ENCODE measurements at places on chromosomes 3 and 15.

DNA sequence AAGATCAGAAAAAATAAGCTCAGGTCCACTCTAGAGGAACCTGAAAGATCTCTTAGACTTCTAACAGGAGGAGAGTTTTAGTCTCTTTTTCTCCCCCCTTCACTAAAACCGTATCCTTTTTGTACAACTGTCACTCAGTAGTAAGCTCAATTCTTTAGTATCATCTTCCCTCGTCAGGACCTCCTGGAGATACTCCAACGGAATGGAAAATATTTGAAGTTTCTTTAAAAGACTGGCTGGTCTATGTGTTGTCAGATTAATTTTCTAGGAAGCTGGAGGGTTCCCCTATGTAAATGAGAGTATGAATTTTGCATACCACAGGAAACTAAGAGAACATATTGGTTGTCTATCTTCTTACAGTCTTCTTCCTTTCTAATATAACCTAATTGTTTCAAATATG lies 747.7 kb upstream of the CBLB start:
- DNase-seq: no peak

DNA sequence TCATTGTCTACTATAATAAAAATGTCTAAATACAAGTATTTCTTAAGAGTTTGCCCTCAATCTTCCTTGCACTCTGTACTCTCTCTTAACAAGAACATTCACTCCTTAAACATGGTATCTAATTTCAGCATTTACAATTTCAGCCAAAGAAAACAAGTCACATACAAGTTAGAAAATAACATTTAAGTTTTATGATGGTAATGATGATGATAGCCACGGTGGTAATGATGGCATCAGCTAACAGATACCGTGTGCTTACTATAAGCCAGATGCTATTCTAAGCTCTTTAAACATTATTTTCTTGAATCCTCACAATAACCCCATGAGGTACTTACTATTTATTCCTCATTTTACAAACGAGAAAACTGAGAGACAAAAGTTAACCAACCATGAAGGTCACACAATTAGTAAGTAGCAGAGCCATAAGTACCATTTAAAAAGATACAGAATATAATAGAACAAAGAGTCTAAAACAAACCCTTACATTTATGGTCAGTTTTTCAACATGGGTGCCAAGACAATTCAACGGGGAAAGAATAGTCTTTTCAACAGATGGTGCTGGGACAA lies 7.4 kb downstream of the SPICE1 start:
- DNase-seq: no peak

DNA sequence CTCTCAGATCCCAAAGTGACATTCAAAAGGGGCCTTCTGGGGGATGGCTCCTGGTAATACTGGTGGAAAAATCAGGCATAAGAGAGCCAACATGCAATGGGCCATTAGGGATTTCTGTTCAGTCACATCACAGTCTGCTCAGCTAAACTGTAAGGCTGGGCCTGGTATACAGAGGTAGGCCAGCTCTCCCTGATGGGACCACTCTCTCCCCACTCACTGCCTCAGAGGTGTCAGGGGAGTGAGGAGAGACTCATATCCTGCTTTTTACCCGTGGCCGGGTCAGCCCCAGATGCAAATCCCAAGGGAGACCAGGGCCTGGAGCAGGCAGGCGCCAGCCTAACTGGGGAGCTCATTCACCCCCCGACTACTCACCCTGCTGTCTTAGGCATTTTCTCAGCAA lies 48.1 kb upstream of the TPM1 start:
- DNase-seq: no peak

DNA sequence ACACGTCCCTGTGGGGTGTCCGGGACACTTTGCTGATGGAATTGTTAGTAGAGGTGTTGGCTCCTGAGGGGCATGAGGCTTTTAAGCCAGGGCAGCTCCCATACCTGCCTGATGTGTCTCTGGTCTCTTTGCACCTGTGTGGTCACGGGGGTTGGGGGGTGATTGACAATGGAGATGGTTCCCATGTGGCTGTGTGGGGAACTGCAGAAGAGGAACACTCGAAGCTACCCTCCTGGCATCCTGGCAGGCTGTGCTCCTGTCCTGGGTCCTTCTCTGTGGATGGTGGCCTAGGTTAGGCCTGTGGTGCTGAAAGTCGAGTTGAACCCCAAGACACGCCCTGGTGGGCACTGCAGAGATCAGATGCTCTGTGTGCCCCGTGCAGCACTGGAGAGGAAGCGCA lies 73.4 kb downstream of the HMCES start:
- DNase-seq: no peak

DNA sequence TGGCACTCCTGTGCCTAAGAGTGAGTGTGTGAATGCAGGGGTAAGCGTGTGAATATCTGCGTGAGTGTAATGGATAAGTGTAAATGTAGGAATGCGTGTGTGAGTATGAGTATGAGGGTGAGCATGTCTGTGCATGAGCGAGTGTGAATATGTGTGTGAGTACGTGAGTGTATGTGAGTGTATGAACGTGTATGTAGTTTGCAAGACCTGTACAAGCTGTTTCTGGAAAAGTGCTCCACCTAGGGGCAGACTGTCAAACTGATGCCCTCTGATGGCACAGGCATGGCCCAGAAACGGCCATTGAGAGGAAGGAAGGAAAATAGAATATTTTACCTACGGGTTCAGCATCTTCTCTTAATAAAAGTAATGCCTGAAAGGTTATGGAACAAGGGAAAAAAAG lies 24.4 kb upstream of the FRMD4B start:
- DNase-seq: peak; percentile 74

- DNase-seq: no peak
These were observed 286.0 kb upstream of the TGFBR2 start for GRCh38 chr3:30320392-30320791.

GRCh38 chr3:9649791-9650521 lies 651 bp downstream of the MTMR14 start:
- no peak for DNase-seq

GRCh38 chr3:115975796-115976195 lies 352.5 kb downstream of the GAP43 start:
- no peak for DNase-seq

DNA sequence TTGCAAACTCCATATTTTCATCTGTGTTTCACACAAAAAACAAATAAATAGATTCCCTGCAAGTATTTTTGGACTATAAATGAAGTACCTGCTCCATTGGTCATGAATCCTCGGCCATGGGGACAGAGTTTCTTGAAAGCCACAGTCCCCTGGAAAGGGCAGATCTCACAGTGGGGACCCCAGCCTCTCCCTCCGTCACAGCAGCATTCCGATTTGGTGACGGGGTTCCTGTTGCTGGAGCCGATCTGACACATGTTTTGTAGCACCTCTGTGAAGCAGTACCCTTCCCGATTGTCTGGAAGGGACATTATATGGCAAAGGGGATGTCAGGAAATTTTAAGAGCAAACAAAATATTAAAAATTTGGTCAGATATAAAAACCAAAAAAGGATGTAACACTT lies 96.2 kb downstream of the DUT start:
- DNase-seq: no peak

DNA sequence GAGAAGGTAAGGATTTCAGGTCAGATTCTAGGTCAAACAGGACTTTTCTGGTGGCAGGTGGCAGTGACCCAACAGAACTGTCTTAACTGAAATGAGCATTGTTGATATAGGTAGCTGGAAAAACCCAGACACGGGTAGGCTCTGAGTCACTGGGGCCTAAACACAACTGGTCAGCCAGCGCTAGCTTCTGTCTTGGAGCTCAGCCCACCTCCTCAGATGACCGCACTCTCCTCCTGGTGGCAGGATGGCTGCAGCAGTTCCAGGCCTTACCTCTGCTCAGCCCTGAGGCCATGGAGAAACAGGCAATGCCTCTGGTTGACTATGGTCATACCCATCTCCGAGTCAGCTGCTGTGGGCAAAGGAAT lies 61.1 kb upstream of the GATA2 start:
- no peak for DNase-seq

DNA sequence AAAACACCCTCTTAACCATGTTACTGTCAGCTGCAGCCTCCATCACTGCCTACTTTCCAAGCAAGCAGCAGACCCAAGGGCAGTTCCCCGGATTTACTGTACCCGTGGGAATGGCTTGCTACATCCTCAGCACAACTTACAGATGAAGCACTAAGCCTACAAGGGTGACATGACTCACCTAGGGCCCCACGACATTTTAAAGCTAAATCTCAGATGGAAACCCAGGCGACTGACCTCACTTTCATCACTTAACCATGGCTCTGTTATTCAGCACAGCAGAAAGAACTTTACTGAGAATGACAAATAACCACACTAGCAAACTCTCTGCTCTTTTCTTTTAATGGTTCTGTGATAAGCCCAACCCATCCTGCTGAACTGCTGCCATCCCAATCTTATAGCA lies 65.6 kb downstream of the SUMF1 start:
- DNase-seq: no peak

DNA sequence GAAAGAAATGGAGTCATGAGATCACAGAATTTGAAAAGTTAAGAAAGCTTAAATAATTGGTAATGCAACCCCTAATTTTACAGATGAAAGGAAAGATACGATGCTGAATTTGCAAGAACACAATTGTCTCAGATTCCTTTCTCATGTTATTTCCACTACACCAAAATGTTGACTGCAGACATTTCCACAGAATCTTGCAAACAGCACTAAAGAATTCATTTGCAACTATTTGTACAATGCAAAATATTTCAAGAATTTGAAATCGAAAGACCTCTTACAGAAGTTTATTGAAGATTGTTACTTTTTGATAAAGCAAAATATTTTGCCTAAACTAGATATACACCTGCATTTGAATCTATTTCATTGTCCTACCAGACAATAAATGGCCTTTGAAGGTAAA lies 194.1 kb upstream of the KCNMB2 start:
- DNase-seq: no peak

DNA sequence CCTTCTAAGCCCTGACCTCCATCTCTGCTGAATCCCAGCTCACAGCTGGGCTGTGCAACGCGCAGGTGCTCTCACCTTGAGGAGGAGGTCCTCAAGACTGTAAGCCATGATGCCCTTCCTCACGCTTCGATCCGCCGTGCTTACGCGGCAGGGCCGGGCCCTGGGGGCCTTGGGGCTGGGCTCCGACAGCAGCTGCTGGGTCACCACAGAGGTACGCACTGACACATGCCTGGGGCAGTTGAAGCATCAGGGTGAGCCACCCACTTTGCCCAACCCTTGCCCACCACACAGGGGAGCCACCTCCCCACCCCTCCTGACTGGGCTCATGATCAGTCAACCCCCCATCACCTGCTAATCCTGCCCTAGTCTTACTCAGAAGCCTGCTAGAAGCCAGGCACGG lies 3.1 kb downstream of the CIDEC start:
- no peak for DNase-seq

- DNase-seq: no peak
These were observed 7.6 kb downstream of the NMNAT3 start for GRCh38 chr3:139670196-139670595.

- no peak for DNase-seq
These were observed 29.6 kb downstream of the GSK3B start for GRCh38 chr3:120064641-120065040.

DNA sequence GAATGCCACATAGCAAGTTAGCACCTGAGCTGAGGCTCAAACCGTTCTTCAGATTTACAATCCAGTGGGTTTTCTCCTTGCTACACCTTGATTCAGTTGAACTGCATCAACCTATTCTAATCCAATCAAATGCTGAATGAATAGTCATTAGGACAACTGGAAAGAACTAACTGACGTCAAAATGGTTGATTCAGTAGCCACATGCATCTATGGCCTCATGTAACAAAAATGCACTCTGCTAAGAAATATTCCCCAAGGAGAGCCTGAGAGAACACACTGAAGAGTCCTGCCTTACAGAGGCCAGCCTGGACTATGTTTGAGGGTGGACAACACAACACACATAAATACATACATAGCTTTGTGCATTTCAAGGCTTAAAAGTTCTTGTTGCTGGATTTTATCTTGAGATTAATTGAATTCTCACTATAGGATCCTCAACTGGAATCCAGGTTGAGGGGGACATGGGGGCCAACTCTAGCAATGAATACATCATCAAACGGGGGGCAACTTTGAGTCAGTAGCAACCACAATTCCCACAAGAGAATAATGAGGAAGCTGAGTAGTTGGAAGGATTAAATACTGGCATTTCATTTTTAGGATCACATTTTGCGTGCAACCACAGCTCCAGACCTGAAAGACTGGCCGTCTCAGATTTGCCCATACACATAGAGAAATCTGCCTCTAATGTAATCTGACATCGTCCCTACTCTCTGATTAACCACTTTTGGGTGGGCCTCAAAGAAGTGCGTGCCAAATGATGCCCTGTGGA lies 280.2 kb upstream of the ICE2 start:
- DNase-seq: no peak

GRCh38 chr15:78757636-78757905 lies 53.7 kb downstream of the ADAMTS7 start:
- DNase-seq: no peak

- peak; percentile 82 for DNase-seq
These were observed 79.6 kb downstream of the TP63 start for GRCh38 chr3:189710620-189711402.

DNA sequence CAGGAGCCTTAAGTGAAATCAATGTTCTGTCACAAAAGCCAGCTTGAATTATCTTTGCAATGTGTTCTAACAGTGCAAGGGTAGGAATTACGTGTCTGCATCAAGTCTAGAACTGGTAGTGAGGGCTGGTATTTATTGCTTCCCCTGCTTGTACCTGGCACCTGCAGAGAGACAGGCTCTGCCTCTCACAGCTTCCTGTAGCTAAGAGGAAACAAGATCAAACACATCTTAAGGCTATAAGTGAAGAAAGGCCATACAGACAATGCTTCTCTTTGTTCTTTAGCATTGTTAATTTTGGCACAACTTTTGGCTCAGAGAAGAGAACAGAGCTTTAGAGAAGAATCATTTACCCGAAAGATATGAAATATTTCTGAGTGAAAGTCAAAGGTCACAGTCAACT lies 479.9 kb downstream of the GRM7 start:
- DNase-seq: no peak

DNA sequence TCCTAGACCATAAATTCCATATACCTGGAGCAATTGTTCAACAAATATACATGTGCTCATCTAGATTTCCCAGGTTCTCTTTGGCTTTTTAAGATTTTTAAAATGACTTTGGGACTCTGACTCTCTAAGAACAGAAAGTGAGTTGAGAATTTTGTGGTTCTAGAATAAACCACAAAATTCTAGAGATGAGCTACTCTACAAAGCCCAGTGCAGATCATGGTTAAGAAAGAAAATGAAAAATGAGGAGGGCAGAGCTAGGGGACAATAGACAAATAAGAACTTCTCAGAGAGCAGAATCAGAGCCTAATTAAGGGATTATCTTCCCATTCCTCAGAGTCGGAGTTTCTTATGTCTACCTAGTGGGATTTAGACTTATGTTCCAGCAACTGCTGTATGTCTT lies 694.7 kb downstream of the ZNF385D start:
- DNase-seq: no peak

DNA sequence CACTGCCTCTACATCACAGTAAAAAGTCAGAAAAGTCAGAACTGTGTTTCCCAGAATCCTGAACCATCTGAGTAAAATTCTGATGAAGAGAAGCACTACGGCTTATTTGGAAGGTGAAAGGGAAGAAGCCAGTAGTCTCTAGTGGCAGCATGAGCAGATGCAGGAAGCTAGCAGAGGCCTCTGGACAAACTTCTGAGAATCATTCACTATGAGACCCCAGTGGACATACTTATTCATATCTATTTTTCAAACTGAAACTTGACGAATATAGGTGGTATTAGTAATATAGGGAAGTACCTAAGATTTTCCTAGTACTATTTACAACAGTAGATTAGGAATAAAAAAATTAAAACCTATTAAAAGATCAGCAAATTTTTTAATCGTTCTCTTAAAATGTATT lies 272.8 kb upstream of the TTC14 start:
- DNase-seq: no peak

GRCh38 chr3:44960387-44961026 lies 15.5 kb downstream of the ZDHHC3 start:
- no peak for DNase-seq

- no peak for DNase-seq
These were observed 9.0 kb downstream of the HCLS1 start for GRCh38 chr3:121651684-121652083.

Measured in kidney (tissue), 22 donors.